ENCODE measurements at places on chromosomes 7 and 10. TPM values are rescaled to one million over a fixed set of nuclear protein-coding genes. Genes with fewer than 3 reads are reported as not detected.

GRCh38 chr7:145497911-145498525, 618.6 kb upstream of the CNTNAP2 start:
- no peak for DNase-seq

DNA sequence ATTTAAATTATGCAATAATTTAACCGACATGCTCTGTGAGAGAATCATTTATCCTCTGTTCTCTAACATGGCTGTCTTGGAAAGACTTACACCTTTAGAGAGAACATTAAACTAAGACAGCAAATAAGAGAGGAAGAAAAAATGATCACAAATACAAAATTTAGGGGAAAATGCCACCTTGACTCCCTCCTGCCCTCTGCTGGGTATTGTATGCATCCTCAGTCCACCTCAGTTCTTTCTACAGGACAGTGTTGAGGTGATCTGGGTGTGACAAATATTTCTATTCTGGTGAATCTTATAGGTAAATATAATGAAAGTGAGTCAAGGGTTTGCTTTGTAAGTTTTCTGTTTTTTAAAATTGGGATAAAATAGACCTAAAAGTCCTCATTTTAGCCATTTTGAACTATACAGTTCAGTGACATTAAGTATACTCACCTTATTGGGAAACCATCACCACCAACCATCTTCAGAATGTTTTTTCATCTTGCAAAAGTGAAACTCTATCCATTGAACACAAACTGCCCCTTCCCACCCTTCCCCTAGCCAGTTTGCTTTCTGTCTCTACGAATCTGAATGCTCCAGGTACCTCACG, 61.5 kb upstream of the ELMO1 start:
- DNase-seq = no peak

GRCh38 chr10:75838486-75838885, 407.1 kb downstream of the LRMDA start:
- DNase-seq = no peak

DNA sequence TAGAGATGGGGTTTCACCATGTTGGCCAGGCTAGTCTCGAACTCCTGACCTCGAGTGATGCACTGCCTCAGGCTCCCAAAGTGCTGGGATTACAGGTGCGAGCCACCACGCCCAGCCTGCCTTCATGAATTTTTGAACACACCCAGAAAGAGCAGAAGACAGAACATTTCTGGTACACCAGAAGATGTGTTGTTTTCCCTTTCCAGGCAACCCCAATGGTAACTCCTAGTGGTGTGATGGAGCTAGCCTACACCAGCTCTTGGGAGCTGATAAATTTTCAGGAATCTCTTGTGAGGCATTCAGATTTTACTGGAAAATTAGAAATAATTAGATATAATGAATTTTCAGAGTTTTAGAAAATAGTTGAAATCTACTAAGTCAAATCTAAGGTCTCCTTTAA, 904 bp upstream of the CCDC7 start:
- no peak for DNase-seq

GRCh38 chr10:61410353-61411070, 42.7 kb downstream of the TMEM26 start:
- no peak for DNase-seq

DNA sequence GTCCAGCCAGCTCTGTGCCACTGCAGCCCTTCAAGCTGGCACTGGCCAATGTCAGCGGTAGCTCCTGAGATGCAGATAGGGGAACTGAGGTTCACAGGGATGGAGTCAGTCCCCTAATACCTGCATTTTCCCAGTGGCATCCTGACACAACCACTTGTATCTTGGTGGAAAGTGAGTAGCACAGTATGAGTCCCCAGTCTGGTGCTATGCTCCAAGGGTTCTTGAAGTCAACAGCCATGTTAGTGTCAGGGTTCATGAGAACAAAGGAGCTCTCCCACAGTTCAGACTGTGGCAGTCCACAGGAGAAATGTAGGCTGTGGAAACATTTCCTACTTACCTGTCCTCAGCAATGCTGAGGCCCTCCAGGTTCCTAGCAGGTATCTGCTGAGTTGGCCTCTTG, 115.5 kb downstream of the ZNF736 start:
- DNase-seq = no peak

IFIT1 gene
- total RNA-seq = 1.9 TPM

PTPN20 gene
- 0.34 TPM for total RNA-seq

FRMPD2 gene
- not detected for total RNA-seq

Measured in T-helper 17 cell (primary cell).